CD4-positive, alpha-beta T cell treated with Interleukin-4 for 4 hours (primary cell): ENCODE measurements at places on chromosomes 3 and 15.
A peak's percentile ranks its signal among the peaks of the same experiment; 100 is the strongest.

DNA sequence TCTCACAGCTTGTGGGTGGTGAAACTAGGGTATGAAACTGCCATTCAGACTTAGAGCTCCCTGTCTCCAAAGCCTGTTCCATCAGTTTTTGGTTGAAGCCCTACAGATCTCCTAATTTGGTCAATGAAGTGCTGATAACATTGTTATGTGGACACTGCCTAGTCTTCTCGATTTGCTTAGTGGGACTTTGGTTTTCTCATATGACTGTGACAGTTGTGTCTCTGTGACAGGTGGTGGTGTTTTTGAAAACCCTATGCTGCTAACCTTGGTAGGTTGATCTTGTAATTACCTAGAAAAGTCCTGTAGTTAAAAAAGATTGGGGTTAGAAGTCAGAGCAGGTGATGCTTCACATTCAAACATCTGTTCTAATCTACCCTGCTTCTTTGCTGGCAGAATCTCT is 9.2 kb downstream of the PPM1L start:
- no peak for DNase-seq

- DNase-seq, result no peak
Measured at GRCh38 chr3:128076483-128077201, 24.4 kb downstream of the SEC61A1 start.

DNA sequence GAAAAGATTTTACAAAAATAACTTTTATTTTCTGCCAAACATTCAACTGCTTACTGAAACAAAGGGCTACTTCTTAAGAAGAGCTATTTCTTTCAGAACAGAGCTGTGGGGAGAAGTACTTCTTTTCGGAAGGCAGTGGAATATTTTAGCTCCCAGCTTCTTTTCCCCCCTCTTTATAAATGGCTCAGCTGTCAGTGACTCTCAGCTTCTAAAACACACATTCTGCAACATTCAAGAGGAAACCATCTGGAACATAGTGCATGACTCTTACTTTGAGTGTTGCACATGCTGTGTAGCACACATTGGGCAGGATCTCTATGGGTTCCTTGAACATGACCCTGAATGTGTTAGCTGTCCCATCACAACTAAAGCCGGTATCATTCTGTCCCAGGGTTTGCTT is 7.0 kb upstream of the C15orf40 start:
- DNase-seq, result no peak

GRCh38 chr3:118435851-118436350 is 598.7 kb downstream of the IGSF11 start:
- no peak for DNase-seq

- DNase-seq, result no peak
Measured at GRCh38 chr15:31178705-31179104, 77.2 kb upstream of the TRPM1 start.

- DNase-seq, result no peak
Measured at GRCh38 chr15:94298364-94298763, 67.0 kb downstream of the MCTP2 start.

DNA sequence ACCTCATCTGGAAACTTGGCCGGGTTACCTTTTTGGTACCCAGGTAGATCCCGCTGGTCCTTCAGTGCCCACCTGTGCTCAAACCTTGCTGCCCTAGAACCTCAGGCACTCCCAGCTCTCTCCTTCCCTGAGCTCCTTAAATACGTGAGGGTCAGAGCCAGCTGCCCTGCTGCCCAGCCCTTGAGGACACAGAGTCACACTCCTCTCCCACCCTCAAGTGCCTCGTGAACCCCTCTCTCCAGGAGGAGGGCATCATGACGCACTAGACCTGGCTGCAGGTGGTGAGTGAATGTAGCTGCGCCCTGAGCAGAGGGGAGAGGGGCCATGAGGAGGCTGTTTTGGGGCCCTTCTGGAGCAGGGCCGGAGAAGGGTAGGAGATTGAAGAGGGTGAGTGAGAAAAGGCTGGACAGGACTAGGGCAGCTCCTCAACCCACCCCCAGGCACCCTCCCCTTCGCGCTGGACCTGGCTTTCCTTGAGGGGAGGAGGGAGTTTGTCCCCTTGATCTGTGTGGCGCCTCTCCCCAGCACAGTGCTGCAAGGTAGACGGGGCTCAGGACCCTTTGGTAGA is 941 bp downstream of the SLC12A8 start:
- DNase-seq, result no peak

- DNase-seq, result no peak
Measured at GRCh38 chr3:136929977-136930670, 27.7 kb upstream of the IL20RB start.

GRCh38 chr3:58175187-58175436 is 35.7 kb downstream of the DNASE1L3 start:
- no peak for DNase-seq

- DNase-seq, result no peak
Measured at GRCh38 chr3:118986734-118987133, 47.9 kb downstream of the IGSF11 start.

DNA sequence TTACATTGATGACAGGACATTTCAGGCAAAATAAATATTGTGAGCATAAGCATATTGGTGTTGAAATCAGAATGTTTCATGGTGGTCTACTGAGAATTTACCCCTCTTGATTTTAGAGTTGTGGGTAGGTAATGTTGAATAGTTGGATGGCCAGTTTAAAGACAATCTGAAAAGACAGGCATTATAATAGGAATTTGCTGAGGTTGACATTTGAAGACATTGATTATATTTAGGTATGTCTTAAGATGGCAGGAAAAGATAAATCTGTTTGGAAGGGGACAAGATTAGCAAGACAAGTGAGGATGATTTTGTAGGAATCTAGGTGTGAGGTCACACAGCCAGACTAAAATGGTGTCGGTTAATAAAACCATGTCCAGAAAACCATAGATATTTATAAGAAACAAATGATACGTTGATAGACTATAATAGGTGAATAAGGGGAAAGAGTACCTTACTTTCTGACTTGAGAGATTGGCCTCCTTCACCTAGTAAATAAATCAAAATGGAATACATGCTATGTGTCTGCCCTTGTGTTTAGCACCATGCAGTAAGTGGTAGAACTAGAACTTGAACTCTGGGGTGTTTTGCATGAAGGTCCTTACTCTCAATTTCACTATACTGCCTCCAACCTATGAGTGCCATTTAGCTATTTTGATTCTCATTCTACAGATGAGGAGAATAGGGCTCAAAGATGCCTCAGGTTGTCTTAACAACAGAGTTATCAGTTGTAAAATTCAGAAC is 57.9 kb downstream of the ALCAM start:
- no peak for DNase-seq

GRCh38 chr3:23894254-23895061 is 22.3 kb downstream of the NKIRAS1 start:
- DNase-seq, result no peak

DNA sequence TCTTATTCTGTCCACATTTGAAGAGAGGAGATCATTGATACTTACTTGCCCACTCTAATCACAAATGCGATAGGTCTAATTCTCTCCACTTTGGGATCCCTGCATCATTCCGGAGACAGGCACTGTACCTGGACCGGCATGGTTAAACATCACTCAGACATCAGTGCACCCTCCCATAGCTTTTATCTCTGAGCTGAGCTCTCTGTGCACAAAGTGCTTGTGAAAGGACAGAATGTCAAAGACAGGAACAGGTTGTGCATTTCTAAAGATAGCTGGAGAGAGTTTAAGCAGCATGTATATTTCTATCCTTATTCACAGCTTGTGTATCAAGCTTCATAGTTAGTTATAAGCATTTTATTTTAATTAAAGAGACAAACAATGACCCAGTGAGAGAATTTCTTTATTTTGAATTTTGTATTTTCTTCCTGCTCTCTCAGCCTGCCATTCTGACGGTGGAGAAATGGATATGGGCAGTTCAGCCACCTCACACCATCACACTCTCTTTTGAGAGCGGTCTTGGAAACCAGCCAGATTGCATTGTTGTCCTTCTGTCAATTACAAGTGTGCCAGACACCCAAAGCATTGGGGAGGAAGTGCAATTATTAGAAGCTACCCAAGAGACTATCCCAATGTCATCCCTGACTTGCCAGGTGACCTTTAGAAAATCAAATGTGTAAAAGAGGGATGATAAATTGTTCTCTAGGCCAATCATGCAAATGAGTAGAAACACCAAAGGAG is 65.2 kb upstream of the CHL1 start:
- no peak for DNase-seq

GRCh38 chr3:52721002-52721729 is 15.3 kb downstream of the SPCS1 start:
- DNase-seq, result peak; percentile 34

- no peak for DNase-seq
Measured at GRCh38 chr3:179615458-179616173, 11.0 kb downstream of the NDUFB5 start.

GRCh38 chr15:61811952-61812351 is 248.3 kb downstream of the VPS13C start:
- DNase-seq, result no peak

GRCh38 chr3:129989414-129989813 is 14.9 kb downstream of the TRH start:
- DNase-seq, result no peak

GRCh38 chr3:101039285-101039684 is 46.1 kb upstream of the ABI3BP start:
- DNase-seq, result no peak

DNA sequence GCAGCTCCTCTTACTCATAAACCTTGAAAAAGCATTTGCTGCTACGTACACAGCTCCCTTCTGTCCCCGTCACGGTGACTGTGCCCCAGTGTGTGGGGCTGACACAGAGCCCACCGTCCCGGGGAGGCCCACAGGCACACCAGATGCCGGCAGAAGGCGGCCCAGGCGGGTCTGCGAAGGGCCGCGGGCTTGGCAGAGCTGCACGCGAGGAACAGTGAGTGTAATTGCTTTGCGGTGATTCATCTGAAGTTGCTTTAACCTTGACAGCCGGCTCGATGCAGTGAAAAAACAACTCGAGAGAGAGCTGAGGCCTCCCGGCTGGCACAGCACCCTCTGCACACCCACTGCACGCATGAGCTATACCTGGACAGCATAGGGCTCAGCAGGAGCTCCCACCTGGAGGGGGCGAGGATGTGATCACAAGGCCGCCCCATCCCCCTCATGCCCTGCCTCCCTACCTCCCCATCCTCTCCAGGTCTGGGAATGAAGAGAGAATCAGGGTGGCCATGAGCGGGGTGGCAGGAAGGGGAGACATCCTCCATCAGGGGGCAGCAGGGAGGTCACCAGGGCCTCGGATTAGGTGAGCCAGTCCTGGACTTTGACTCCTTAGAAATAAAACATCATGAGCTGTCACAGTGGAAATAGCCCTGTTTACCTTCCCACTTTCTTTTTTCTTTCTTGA is 172.7 kb downstream of the MEGF11 start:
- DNase-seq, result no peak

DNA sequence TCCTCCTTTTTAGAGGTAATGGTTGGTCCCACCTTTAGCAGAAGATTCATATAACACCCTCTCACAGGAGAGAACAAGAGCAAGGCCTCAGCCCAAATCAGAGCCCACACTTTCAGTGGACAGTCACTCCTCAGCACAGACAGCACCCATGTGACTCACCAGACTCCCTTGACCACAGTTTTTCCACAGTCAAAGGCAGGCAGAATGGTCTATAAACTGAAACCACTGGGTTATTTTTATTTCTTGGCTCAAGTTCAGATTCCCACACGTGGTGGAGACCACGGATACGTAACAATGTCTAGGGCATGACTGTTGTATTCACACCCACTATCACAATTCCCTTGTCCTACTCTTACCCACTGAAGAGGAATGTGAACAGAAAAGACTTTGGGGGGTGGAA is 237.8 kb upstream of the UBE2E1 start:
- no peak for DNase-seq

- no peak for DNase-seq
Measured at GRCh38 chr3:50300681-50301254, 1.6 kb upstream of the HYAL3 start.

DNA sequence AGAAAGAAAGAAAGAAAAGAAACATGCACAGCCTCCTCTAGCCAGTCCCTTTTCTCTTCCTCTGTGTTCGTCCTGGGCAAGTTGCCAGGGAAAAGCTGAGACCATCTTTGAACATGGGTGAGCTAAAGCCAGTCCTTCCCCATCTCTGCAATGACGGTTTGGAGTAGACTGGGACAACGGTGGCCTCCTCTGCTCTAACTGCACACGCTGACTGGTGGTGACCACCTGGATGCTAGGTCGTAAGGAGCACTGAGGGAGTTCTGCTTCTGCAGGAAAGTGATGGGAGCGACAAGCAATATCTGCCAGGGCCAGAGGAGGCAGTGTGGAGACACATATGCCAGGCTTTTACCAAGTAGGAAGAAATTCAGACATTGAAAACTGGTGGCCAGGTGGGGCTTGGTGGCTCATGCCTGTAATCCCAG is 111.7 kb downstream of the NUP210 start:
- DNase-seq, result peak; percentile 10

DNA sequence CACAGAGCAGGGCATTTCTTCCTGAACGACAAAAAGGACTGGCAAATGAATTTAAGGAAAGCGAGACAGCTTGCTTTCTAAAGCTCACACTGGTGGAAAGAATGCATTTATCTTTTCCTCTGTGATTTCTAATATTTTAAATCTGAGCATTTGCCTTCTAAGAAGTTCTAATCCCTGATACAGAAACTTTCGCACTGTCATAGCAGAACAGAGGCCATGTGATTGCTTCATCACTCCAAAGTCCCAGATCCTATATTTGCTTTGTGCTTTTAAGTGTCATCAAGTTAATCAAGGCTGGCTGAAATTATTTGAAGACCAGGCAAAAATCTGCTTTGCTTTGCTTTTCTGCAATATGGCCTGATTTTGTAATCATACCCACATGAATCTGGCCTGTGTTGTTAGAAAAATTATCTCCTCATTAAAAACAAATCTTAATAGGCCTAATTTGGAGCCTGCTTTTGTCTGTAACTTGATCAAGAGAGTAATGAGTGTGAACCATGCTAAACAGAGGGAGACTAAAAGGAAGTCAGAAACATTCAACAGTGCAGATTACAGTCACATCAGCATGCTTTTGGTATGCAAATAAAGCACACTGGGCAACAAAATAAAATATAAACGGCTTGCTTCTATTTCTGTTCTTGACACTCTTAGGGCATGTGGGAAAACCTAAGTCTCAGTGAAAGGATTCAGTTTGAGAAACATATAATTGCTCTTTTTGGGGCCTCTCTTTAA is 178.2 kb upstream of the ADAMTS9 start:
- no peak for DNase-seq

GRCh38 chr3:137763594-137763938 is 549 bp upstream of the SOX14 start:
- DNase-seq, result no peak
